ENCODE measurements at places on chromosomes 16 and 17.

GRCh38 chr17:58238147-58238634 lies at the start of gene LPO:
TSS of gene LPO (plus strand) at chr17:58238584. CDS start at chr17:58242980, 4,396 bp downstream.
- DNase-seq, result no peak

DNA sequence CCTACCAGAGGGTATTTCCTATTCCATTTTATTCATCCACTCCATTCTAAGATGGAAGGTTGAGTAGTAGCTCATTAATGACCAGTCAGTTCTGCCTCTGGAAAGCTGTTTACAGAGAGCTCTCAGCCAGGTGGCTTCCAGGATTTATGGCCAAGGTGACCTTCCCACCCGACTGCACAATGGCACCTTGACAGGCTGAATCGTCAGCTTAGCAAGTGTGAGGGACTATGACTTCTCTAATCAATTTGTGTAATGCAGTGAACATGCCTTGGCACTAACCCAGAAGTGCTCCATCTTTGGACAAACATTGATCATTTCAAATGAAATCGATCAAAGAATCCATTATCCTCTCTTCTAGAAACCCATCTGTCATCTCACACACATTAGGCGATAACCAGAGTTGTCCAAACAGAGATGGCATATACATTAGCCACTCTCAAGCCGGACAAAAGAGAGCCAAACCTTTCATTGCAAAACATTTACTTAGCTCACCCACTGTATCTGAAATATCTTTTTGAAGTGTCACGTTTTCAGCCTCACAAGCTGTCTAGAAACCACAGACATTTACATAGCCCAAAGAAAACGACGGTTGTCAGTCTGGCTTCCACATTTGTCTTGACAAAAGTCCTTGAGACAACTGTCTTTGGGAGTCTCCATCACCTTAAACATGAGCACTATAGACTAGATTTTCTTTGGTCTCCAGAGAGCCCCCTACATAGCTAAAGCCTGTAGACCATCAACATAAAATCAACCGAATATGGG lies 35.6 kb downstream of the CLEC3A start:
- peak; percentile 13 for DNase-seq

DNA sequence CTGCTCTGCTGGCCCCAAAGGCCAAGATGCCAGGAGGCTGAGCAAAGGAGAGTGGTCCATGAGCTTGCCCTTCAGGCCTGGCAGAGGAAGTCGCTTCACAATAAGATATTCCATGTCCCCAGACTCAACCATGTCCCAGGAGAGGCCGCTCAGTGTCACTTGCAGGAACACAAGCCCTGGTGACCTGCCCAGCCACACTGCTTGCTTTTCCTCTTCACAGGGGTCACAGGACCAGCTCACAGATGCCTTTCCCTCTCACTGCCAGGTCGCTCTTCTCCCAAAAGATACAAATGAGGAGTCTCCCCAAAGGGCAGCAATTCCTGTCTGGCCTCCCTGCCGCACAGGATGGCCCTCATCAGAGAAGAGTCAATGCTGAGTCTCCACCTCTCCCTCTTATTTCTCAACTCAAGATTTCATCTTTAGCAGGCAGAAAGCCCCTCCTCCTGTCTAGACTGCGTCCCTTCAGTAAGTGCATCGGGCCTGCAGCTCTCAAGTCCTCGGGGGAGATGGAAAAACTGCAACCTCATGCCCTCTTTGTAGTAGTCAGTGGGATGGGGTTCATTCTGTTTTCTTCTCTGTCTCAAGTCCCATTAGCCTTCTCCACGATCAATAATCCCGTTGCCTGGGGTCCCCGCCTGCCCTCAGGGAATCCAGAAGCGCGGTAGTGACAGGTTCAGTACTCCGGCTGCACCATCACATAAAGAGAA lies 5.0 kb downstream of the JUP start:
- no peak for DNase-seq

GRCh38 chr16:21033704-21034103 lies 116.9 kb downstream of the DNAH3 start:
- DNase-seq, result peak; percentile 31

DNA sequence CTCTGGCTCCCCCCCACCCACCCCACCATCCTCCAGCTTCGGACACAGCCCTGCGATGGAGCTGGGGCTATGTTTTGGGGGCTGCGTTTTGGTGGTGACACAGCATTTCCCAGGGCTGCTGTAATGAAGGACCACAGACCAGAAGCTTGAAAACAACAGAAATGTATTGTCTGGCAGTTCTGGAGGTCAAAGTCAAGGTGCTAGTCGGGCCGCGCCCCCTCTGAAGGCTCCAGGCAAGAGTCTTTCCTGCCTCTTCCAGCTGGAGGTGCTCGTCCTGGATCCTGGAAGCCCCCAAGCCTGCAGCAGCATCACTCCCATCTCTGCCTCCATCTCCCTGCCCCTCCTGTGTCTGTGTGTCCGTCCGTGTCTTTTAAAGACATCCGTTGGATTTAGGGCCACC lies 50.8 kb downstream of the TBC1D16 start:
- no peak for DNase-seq

DNA sequence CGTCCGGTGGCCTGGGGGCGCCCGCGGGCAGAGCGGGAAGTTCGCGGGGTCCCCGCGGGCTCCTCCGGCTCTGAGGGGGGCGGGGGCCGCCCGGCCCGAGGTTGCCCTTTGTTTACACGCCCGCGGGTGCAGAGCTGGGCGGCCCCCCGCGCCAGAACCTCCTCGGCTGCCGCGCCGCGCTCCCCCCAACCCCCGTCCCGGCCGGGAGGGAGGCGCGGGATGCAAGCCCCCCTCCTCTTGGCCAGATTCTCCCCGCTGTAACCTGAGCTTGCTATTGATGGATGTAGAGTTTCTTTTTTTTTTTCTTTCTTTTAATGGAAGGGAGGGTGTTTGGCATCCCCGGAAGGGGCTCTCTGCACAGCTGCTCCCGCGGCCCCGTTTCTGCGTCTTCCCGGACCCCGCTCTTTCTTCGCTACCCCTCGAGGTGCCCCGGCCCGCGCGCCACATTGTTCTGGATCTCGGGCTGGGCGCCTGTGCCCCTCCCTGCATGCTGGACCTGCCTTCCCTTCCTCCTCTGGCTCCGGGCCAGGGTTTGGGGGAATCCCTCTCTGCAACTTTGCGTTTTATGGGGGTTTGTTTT lies 646 bp downstream of the CBX2 start:
- DNase-seq, result peak; percentile 70

DNA sequence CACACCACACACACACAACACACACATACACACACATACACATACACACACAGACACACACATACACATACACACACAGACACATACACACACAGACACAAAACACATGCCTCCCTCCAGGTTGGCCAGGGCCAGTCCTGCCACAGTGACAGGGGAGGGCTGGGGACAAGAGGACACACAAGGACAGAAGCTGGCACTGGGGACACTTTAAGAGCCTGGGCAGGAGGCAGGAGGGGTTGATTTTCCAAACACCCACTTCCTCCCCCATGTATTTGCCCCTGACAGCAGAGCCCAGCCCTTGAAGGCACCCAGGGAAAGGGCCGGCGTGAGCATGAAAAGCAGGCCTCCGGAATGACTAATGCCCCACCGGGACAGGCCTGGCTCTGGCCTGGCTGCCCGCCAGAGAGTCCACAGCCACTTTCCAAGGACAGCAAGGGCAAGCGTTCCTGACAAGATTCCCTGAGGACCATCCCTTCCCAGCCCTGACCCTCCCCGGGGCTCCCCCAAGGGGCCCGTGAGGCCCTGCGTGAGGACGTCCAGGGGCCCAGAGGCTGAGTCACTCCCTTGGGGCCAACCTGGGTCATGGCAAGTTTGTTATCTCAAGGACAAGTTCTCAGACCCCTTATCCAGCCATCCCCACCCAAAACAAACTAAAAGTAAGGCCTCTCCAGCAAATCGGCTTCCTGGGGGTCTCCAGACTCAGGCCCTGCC lies 235.6 kb downstream of the ZNF423 start:
- peak; percentile 84 for DNase-seq

DNA sequence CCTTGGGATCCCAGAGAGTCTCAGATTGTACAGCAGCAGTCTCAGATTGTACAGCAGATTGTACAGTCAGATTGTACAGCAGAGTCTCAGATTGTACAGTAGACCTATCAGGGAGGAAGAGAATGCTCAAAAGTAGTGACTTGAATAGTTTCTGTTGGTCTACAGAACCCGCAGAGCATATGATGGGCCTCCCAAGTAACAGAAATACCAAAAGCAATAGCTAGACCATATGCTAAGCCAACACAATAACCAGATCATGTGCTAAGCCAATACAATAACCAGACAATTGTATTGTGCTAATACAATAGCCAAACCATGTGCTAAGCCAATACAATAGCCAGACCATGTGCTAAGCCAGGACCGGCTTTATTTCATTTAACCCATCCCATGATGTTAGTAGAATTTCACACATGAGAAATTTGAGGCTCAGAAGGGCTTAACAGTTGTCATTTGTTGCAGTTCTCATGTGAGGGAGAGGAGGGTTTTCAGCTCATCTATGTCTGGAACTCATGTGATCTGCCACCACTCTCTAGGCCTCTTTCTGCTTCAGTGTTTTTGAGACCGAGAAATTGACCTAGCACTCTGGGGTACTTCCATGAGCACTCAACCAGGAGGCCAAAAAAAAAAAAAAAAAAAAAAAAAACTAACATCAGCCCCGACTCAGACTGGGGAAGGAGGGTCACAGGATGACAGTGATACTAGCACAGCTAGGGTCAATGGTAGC lies 144.0 kb downstream of the SOX9 start:
- DNase-seq, result no peak

DNA sequence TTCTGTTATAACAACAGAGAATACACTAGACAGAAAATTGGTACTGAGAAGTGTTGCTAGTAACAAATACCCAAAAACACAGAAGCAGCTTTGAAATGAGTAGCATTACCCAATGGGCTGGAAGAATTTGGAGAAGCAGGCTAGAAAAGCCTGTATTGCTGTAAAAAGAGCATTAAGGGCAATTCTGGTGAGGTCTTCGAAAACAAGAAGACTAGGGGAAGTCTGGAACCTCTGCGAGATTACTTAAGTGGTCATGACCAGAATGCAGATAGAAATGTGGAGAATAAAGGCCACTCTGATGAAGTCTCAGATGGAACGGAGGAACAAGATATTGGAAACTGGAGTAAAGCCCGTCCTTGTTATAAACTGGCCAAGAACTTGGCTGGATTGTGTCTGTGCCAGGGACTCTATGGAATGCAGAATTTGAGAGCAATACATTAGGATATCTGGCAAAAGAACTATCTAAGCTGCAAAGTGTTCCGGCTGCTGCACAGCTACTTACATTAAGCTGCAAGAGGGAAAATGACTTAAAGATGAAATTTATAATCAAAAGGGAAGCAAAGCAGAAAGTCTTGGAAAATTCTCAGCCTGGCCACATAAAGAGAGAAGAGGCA lies 44.9 kb upstream of the PEMT start:
- no peak for DNase-seq

- no peak for DNase-seq
Observed at GRCh38 chr16:14539156-14539555, 90.9 kb downstream of the PARN start.

DNA sequence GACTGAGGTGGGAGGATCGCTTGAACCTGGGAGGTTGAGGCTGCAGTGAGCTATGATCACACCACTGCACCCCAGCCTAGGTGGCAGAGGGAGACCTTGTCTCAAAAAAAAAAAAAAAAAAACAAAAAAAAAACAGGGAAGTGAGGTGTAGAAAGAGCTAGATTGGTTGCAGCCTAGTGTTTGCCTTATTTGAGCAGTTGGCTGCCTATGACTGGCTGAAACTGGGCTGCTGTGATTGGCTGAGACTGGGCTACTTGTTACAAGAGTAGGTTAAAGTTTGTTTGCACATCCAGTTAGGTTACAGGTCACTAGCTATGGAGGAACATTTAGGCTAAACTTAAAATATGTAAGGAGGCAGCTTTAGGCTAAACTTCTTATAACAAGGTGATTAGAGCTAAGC lies 5.7 kb downstream of the DHRS7B start:
- no peak for DNase-seq

DNA sequence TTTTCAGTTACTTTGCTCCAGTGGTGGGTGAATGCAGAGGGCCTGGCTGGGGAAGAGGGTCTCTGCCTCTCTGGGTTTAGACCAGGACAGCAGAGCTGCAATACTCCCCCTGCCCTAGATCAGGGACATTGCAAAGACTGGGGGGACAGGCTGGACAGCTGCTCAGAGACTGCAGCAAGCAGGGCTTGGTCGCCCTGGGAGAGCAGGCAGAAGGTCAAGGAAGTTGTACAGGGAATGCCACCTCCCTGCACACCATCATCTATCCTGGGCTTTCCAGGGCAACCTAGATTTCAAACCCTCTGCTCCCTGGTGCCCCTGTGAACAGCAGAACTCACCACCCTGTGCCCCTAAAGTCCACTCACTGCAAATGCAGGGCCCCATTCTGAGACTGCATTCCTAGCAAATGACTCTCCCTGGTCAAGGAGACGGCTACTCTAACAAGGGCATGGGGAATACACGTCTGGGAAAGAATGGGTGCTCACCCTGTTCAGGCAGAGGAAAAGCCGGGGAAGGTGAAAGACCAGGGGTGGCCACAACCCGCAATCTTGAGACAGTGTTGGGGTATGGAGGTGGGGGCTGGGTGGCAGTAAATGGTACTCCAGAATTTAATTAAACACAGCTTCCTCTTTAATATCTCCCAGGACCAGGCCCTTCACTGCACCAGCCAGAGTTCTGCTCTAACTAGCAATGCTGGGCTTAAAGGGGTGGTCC lies 1.0 kb downstream of the KIFC3 start:
- DNase-seq, result peak; percentile 84

DNA sequence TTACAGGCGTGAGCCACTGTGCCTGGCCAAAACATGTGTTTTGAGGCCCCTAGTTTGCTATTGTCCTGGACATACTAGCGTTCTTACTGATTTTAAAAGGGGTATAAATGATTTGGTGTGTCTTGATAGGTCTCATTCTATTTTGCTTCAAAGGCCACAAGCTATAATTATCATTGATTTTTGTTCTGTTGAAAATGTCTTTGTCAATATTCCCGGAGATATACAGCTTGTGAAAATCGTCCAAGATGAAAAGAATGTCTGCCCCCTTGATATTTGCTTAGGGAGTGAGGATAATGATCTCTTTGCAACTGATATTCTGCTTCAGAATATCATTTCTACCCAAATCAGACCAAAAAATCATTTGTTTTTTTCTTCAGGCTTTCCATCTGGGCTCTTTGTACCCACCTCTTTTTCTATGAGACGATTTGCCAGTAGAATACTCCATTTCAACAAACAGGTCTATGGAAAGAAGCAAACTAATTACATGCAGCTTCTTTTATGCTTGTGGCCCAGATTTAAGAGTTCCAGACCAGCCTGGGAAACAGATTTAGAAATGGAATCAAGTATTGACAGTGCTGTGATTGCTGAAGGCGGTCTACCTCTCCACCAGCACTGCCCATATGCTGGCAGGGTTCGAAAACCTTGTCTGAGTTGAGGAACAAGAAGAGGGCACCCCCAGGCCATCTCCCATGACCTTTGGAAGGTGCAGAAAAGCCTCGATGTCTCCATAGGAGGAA lies 14.1 kb upstream of the ST6GALNAC1 start:
- DNase-seq, result no peak

- peak; percentile 96 for DNase-seq
Observed at GRCh38 chr17:5031365-5032082, 3.7 kb downstream of the SLC52A1 start.

DNA sequence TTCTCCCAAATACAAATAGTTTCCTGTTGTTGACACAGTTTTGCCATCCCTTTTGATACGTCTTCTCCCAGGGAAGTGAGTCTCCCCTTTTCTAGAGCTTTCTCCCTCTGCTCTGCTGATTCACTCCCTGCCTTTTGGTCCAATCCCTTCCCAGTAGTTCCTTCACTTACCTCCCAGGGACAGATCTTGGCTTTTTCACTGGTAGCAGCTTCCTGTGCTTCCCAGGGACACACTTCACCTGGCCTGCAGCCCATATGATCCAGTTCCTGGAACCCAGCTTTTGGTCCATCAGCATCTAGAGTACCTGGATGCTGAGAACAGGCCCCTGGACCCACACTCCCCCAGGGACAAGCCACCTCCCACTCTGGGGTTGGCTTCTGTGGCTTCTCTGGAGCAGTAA lies 15.8 kb downstream of the GPR179 start:
- DNase-seq, result peak; percentile 52

- DNase-seq, result no peak
Observed at GRCh38 chr17:15000661-15001060, 264.5 kb downstream of the PMP22 start.

All from islet precursor cell (in vitro differentiated cells).